ENCODE measurements at places on chromosomes 13 and 19.

DNA sequence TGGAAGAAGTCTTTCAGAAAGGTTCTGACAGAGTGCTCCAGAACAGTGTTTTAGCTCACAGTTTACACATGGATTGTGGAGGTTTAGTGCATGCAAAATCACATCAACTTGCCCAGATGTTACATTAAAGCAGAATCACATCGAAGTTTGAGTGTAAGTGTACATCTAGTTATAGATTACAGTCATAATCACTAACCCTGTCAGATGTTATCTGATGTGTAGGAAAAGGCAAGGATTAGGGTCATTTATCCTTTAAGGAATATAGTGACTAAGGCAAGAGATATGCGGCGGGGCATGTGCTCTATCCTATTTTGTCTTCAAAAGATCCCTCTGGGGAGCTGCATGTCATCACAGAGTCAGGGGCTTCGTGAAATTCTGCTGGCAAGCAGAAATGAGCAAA lies 66.9 kb downstream of the CYSLTR2 start:
- DNase-seq = no peak

GRCh38 chr19:50649433-50650391 lies at the start of gene C19orf81:
Gene C19orf81, plus strand, starts transcription at chr19:50649445. Its CDS starts 0 bp downstream, at chr19:50649445.
- DNase-seq = no peak

- no peak for DNase-seq
Measured at GRCh38 chr13:84445776-84446175, 563.5 kb upstream of the SLITRK1 start.

- DNase-seq = no peak
Measured at GRCh38 chr13:97068151-97068550, 73.9 kb upstream of the OXGR1 start.

DNA sequence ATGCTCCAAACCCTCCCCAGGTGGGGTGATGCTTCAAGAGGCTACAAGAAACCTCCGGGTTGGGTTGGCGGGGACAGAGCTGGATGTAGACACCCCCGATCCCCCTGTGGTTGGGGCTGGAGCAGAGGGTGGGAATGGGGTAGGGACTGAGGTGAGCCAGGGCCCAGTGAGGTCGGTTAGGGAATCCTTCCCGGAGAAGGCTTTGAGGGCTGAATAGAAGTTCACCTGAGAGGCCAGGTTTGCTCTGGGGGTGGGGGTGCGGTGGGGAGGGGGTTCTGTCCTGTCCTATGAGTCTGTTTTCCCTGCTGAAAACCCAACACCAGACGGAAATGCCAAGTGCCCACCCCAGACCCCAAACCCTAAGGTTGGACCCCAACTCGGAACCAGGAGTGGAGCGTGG lies 69.1 kb downstream of the CELF5 start:
- no peak for DNase-seq

DNA sequence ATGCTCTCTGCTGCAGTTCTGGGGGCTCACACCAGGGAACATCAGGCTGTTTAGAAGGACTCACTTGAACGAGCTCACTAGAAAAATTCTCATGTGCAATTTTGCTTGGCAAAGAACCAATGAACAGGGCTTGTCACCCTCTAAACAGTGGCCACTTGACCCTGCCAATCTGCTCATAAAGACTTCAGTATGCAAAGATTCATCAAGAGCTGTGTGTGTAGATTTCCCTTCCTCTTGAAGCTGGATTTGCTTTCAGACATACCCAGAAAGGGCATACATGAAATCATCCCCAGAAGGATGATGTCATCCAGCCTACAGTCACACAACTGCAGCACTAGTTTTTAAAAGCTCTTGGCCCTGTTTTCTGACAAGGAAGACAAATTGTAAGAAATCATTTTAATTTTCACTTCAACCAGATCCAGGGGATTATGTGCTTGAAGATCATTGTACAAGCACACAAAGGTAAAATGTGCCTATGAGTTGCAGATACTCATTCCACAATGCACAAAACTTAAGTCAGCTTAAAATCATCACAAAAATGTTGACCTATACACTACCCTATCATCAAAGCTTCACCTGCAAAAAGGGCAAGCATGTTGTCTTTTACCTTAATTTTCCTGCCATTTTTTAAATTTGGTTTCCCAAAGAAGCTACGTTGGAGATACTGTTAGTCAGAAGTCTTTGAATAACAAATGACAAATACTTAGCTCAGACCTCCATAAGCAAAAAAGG lies 5.2 kb upstream of the STK24 start:
- DNase-seq = no peak

DNA sequence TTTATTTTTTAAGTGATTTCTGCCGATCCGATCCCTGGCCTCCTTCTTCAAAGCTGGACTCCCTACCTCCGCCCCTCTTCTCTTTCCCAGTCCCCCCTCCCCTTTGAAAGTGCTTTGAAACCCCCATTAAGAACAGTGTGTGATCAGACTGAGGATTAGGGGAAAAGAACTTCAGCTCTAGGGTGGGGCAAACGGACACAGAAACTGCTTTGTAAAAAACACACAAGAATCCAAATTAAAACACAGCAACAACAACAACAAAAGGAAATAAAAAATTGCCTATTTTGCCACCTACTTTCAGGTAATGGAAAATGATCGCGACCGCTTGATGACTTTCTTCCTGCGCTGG lies 1.4 kb downstream of the SPRY2 start:
- no peak for DNase-seq

All from tibial artery (tissue), 4 donors.